ENCODE measurements at places on chromosomes 5 and 9. TPM values are rescaled to one million over a fixed set of nuclear protein-coding genes. Genes with fewer than 3 reads are reported as not detected.

SOX30 gene
- total RNA-seq: under 0.01 TPM

TMEM252 gene
- total RNA-seq: not detected

GLRA1 gene
- not detected for total RNA-seq

PITX1 gene
- total RNA-seq: 8.3 TPM

CMYA5 gene
- 2.1 TPM for total RNA-seq

C6 gene
- not detected for total RNA-seq

QRFP gene
- not detected for total RNA-seq

C1QTNF3 gene
- 2.4 TPM for total RNA-seq

INSL6 gene
- total RNA-seq: not detected

All from osteoblast (primary cell).